ENCODE measurements at places on chromosomes 3 and 15. TPM values are rescaled to one million over a fixed set of nuclear protein-coding genes. Genes with fewer than 3 reads are reported as not detected.

- no peak for DNase-seq
Observed at GRCh38 chr3:68249265-68249664, 594.9 kb upstream of the SUCLG2 start.

- DNase-seq, result no peak
Observed at GRCh38 chr3:194736277-194736895, 50.7 kb downstream of the FAM43A start.

GRCh38 chr3:99669879-99670555 lies 31.6 kb downstream of the COL8A1 start:
- DNase-seq, result no peak

GRCh38 chr3:49533786-49534519 lies 20.3 kb upstream of the BSN start:
- no peak for DNase-seq

DNA sequence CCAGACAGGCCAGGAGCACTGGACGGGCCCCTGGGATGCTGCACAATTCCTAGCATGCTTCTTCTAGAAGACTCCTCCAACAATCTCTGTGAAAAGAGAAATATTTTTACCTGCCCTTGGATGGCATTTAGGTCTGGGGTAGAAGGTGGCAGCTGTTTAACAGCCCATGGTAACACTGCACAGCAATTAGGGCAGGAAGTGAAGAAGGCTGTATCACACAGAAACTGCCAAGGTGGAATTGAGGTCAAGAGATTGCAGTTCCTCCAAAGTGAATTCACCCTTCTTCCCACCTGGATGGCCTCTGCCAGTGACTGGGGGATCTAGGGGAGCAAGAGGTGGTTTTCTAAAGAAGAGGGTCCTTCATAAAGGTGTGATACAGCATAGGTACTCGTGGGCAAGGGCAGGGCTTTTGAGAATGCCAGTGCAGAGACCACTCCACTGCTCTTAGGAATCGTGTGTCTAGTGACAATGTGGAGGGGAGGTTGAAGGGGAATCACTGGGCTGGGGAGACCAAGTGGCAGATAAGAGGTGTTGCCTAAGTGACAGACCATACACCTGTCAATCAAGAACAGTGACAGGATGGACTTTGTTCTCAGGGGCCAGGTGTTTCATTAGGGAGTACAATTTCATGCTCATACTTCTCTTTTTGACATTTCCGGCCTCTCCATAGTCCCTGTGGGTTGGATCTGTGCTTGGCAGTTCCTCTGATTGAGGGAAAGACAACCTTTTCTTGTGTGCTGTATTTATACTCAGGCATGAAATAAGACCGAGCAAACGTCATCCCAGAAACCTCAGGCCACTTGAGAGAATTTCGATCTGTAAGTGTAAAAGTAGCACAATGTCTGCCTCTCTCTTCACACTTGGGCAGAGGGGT lies 83.5 kb upstream of the BCL6 start:
- no peak for DNase-seq

DNA sequence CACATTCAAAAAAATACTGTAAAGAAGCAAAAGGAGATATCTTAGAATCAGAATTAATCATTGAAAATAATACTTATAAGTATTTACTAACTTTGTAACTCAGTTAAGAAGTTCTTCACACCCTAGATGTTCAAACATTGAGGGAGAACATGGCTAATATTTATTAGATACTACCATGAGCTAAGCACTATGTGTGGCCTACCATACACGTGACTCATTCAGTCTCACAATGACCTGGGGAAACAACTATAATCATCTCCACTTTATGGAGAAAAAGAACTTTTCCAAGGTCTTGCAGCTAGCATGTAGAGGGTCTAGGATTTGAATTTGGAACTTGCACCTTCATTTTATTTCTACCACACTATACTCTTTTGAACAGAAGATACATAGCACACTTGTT lies 361.9 kb upstream of the CFAP20DC start:
- DNase-seq, result no peak

DNA sequence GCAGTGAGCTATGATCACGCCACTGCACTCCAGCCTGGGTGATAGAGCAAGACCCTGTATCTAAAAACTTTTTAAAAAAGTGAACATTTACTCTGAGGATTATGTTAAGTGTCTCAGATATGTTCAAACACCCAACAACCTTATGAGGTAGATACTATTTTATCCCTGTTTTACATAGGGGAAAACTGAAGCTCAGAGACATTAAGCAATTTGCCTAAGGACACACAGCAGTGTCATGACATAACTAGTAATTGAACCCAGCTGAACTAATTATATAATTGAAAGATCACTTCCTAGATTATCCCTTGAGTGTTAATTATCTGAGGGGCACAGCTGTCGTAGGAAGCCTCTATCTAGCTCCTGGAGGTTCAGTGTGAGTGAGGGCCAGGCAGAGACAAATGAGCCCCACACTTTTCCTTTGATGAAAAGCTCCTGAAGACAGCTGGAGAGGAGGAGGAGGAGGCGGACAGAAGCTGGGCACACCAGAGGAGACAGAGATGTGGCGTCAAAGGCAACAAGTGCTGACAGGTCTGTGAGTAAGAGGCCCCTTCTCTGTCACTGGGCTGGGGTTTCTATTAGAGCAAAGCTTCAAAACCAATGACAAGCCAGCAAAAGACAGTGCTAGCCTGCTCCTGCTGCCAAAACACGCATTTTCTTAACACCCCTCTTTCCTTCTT lies 20.5 kb downstream of the TRH start:
- DNase-seq, result no peak

DNA sequence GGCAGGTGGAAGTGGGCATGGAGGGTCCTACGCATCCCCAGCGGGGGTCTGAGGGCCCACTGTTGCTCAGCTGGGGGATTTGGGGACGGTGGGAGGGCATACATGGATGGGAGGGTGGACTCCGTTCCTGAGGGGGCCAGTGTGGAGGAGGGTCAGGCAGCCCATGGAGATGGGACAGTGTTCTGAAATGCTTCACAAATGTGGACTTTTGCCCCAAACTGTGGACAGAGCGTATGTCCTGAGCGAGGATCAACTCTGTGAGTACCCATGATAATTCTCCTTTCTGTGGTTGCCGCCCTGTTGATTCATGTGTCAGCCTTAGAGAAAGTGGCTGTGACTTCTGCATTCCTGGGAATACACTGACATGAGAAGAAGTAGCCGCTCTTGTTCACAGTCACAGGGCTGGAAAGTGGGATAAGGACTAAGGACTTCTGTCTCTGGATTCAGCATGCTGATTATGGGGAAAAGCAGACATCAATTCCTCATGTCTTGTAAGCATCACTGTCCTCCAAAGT lies 33.4 kb downstream of the SMAD3 start:
- DNase-seq, result no peak

- DNase-seq, result no peak
Observed at GRCh38 chr15:91950631-91951329, 97.3 kb downstream of the SLCO3A1 start.

DNA sequence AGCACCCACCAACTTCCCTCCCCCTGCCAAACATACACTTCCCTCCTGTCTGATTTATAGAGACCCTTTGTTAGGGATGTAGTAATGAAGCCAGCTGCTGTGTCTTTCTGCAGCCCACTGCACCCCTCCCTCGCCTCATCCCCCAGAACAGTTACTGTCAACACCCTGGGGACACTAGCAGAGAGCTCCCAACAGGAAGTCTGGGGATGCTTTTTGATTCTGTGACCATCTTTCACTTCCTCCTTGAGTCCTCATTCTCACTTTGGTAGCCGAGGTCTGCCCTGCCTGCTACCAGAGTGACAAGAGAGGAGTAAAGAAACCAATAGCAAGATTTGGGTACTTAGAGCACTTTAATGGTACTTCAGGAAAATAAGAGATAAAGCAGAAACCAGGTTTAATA lies 201.6 kb downstream of the SATB1 start:
- DNase-seq, result no peak

GRCh38 chr3:133396906-133397305 lies 3.0 kb upstream of the BFSP2 start:
- DNase-seq, result no peak

- no peak for DNase-seq
Observed at GRCh38 chr3:64625381-64625780, 62.4 kb downstream of the ADAMTS9 start.

- no peak for DNase-seq
Observed at GRCh38 chr3:48440590-48440958, 517 bp downstream of the TMA7 start.

DNA sequence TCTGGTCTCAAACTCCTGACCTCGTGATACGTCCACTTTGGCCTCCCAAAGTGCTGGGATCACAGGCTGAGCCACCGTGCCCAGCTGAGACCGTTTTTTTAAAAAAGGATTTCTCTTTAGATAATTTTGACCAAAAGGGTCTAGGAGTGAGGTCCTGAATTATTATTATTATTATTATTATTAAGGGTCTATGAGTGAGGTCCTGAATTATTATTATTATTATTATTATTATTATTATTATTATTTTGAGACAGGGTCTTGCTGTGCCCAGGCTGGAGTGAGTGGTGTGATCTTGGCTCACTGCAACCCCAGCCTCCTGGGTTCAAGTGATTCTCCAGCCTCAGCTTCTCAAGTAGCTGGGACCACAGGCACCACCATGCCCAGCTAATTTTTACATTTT lies 20.6 kb upstream of the ARID3B start:
- no peak for DNase-seq

- DNase-seq, result no peak
Observed at GRCh38 chr3:150419076-150419868, 11.2 kb downstream of the TSC22D2 start.

GRCh38 chr3:188749010-188749617 lies 422.7 kb upstream of the TPRG1 start:
- DNase-seq, result no peak

GRCh38 chr3:30044515-30044914 lies 561.9 kb upstream of the TGFBR2 start:
- DNase-seq, result no peak

- DNase-seq, result no peak
Observed at GRCh38 chr15:83225449-83225848, 17.8 kb upstream of the HDGFL3 start.

DNA sequence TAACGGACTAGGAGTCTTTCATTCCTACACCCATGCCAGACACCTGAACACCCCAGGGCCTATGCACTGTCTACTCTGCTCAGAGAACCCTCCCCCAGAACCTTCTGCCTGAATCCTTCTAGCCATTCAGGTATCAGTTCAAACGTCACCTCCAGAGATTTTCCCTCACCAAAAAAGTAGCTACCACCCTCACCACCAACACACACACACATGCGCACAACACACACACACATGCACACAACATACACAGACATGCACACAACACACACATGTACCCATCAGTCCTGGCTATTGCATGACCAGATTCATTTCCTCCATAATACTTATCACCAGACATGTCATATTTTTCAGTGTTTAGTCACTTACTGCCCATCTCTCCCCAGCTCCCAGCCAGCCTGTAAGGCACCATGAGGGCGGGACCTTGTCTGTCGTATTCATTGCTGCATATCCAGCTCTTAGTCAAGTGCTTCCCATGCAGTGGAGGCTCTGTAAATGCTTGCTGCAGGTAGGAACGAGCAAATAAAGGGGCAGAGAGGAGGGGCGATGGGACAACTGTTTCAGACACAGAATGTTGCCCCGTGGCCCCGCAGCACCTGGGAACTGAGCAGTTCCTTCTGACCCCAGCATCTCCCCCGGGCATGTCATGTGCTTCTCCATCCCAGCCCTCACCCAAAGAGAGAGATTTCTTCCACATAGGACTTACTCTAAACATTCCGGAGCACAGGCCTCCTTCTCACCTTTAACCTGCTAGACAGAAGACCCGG lies 29.2 kb downstream of the XXYLT1 start:
- DNase-seq, result no peak

GRCh38 chr3:159782724-159783421 lies 205.8 kb upstream of the IL12A start:
- DNase-seq, result no peak

DNA sequence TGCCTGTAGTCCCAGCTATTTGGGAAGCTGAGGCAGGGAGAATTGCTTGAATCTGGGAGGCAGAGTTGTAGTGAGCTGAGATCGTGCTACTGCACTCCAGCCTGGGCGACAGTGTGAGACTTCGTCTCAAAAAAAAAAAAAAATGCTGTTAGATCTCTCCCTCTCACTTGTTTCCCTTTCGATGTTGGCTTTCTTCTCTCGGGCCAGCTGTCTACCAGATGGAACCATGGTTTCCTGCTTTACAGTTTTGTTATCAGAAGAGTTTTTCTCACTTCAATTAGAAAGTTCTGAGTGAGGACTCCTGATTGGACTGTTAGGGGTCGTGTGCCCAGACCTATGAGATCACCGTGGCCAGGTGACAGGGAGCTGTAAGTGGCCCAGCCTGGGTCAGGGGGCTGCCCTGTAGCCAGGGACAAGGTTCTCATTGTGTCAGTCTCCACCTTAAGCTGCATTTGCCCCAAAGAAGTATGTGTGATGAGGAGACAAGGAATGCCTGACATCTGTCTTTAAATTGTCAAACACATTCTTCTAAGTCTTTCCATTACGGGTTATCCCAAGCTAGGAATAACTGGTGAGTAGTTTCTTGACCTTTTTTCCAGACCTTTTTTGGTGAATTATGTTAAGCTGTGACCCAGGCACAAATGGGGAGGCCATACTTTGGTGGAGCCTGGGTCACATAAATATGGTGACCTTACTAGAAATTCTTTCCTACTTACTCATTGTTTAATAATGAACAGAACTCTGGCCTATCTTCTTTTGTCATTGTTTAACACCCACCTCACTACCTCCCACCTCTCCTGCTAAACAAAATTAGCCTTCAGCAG lies 25.2 kb downstream of the SNAPC5 start:
- DNase-seq, result peak; percentile 24

DNA sequence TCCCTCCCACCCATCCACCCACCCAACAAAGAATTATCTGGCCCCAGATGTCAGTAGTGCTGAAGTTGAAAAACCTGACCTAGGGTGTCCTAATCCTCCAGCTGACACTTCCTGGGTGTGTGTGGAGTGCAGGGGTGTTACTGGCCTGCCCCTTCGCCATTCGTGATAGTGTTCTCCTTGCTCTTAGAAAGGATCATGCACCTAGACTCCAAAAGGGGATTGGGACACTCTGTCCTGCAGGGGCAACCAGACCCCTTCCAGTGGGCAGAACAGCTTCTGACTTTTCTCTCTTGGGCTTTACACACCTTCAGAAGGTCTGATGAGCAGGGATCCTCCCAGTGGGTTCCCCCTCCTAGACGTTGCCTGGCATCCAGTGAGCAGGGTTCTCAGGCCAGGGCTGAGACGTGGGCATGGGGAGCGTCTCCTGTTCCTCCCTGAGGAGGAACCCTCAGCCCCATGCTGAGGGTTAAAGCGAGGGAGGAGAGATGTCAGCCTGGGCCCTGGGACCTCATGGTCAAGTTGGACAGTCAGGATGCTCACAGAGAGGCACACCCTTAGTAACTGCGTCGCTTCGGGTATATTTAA lies 75.0 kb downstream of the AAGAB start:
- no peak for DNase-seq

DNA sequence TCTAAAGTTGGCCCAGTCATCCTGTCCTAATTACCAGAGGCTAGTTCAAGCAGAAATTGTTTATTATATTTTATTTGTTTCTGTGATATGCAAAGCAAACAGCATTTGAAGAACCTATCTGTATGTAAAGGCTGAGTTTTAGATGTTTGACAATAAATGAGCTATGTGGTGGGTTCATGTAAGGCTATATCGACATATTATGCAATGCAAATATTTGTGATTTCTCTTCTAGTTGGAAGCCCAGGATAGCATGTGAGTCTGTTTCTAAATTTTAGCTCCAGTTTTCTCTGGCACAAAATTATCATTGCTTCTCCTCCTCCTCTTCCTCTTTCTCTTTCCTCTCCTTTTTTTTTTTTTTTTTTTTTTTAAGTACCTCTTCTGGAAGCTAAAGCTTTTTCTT lies 263.2 kb upstream of the LMCD1 start:
- DNase-seq, result no peak

GSK3B gene
- 36.6 TPM for polyA plus RNA-seq

CFAP100 gene
- 0.80 TPM for polyA plus RNA-seq

SHF gene
- polyA plus RNA-seq, result 29.6 TPM

MOBP gene
- 0.60 TPM for polyA plus RNA-seq

All from right lung (tissue), 10 donors.